ENCODE measurements at places on chromosomes 13 and 19.

DNA sequence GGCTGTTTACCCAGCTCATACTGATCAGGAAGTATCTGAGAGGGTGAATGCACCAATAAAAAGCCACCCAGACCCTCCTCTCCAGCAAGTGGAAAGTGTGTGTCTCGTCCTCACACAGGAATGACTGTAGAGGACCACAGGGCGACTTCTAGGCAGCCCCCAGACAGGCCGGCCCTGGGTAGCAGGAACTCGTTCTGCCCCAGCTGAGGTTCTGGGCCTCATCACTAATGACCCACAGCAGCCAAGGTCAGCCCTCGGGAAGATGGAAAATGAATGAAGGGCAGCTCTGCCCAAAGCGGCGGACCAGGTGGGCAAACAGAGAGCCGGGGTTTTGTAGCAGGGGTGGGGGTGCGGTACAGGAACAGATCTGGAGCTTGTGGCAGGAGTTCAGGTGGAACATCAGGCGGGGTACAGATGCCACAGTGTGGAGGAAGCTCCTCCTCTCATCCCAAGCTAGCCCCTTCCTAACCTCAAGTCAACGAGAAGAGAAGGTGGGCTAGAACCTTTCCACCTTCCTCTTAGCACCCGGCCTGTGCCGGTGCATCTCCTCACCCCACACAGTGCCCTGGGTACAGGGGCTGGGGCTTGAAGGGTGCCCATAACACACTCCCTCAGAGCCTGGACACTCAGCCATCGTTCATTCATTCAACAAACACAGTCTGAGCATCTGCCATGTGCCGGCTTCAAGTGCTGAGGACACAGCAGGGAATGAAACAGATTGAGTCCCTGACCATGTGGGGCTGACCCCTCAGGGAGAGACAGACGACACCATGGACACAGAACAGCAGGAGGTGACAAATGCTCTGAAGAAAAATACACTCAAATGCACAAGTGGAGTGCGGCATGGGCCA, 36.2 kb downstream of the RFX2 start:
- DNase-seq, result no peak

- DNase-seq, result no peak
These were observed 1291.0 kb upstream of the SLC10A2 start for GRCh38 chr13:104357174-104357573.

- no peak for DNase-seq
These were observed 70.2 kb upstream of the STK24 start for GRCh38 chr13:98647121-98647520.

DNA sequence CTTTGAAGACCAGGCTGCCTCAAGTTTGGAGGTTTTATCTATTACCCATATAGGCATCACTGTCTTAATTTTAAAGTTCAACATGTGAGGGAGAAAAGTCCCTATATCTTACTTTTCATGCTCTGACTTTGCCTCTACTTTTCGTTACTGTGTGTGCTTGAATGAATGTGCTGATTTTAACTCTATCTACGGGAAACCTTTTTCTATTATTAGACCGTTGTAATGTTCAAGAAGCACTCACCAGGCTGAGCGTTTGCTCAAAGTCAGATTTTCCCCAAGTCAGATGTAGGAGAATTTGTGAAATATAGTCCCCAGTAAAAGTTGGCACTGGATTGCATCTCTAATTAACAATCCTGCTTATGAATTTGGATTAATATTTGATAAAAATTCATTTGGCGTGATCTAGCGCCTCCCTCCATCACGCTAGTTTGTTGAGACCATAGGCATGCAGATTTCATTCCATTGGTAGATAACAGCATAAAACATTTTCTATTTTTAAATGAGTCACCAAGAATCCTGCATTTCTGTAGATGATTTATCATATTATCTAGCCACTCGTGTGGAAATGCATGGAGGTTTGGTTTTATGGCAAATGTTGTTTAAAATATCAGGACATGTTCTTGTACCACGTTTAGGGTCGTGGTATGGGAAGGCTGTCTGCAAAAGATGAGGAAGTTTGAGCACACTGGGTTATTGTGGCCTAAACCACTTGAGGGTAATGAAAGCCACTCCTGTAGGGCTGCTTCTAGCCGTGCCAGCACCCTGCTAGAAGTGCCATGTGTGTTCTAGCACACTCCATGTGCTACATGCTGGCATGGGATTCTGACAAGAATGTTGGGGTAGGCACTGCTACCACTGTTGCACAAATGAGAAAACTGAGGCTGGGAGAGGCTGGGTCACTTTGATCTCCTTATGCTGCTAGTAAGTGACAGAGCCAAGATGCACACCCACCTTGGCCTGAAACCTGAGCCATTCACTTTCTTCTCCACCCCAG, 179.4 kb downstream of the FGF9 start:
- no peak for DNase-seq

DNA sequence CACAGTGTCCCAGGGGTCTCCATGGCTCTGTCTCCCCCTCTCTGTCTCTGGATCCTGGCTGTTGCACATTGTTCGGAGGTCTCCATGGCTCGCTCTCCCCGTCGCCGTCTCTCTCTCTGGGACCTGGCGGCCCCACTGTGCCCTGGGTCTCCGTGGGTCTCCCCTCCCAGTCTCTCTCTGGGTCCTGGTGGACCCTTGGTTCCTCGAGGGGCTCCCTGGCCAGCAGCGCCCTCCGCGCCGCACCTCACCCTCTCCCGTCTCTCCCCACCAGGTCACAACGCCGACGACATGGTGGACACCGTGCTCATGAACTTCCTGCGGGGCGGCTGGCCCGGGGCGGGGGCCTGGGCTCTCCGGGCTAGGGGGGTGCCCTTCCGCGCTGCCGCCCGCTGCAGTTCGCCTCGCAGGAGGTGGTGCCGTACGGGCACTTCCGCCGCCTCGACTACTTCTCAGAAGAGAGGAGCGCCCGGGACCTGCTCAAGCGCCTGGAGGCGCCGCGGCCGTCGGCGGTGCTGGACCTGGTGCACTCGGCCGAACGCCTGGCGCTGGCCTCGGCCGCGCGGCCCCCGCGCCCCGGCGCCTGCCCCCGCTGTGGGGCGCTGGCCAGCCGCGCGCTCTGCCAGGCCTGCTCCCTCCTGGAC, 29.1 kb downstream of the SIGLEC5 start:
- DNase-seq, result no peak

- DNase-seq, result no peak
These were observed 8.0 kb upstream of the AMER2 start for GRCh38 chr13:25179832-25180774.

Data from SW 1271 (cell line).